Naive thymus-derived CD8-positive, alpha-beta T cell (primary cell): ENCODE measurements at places on chromosomes 3 and 15. TPM values are rescaled to one million over a fixed set of nuclear protein-coding genes. Genes with fewer than 3 reads are reported as not detected.

The GPR62 gene
- not detected for polyA plus RNA-seq

- peak; percentile 38 for DNase-seq
Observed at GRCh38 chr15:99343881-99344551, 92.7 kb downstream of the LRRC28 start.

The PRSS50 gene
- polyA plus RNA-seq: not detected

DNA sequence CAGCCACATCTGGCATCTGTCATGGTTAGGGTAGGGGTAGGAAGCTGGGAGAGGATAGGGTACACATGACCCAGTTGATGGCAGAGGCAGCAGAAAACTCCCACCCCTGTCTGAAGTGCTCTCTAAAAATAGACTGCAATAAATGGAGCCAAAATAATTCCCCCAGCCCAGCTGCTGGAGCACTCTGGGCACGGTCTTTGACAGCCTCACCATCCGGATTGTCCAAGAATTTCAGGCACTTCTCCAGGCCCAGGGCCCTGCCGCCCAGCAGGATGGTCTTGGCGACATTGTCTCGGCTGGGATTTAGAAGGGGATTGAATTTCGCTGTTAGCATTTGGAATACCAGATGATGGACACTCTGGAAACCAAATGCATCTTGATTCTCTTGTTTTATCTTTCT is 103.7 kb downstream of the IQSEC1 start:
- no peak for DNase-seq

The DNAH12 gene
- not detected for polyA plus RNA-seq

GRCh38 chr3:61673651-61674050 is 112.3 kb downstream of the PTPRG start:
- DNase-seq: no peak

- DNase-seq: no peak
Observed at GRCh38 chr3:115931581-115931980, 308.3 kb downstream of the GAP43 start.

DNA sequence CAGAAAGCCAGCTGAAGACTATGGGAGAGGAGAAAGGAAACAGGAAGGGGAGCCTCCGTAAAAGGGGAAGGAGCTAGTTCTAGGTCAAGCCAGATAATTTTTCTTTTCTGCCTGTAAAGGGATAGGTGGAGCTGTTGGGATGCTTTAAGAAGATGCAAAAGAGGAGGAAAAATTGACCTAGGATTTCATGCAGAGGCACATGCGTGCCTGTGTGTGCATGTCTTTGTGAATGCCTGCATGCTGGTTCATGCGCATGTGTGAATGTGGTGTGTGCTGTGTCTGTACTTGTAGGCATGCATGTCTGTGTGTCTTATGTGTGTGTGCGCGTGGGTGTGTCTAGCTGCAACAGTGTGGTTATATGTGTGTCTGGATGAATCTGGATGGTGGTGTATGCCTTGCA is 27.3 kb downstream of the CCDC33 start:
- DNase-seq: no peak

DNA sequence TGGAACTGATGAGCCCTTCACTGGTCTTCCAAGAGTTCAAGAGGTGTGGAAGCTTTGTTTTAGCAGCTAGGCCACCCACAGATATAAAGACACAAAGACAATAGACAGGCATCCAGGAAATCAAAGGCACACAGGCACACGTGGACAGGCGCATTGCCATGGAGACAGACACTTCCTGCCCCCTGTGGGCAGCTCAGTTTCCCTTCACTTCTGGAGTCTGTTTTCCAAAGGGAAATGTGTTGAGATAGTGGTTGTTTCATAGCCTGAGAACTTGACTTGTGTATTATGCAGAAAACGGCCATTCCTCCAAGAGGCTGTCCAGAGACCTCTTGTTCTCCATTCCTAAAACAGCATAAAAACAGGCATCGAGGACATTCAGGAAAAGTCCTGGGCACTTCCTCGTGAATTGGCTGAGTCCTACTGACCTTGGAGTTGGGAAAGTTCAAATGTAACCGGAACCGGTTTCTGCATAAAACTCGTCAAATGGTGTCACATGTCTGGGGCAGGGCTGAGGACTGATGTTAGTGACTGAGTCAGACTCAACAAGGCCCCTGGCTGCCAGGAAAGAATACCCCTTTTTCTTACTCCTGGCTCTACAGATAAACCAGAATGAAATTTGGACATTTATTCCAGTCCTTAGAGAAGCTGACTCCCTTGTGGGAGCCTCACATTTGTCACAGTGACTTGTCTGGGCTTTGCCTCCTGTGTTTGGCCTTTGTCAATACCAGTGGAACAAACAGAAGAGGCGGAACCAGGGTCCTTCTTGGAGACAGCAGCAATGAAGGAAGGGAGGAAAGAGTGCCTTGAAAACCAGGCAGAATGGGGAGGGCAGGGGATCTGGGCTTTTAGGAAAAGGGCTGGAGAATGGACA is 1.3 kb downstream of the ALPK3 start:
- DNase-seq: no peak

DNA sequence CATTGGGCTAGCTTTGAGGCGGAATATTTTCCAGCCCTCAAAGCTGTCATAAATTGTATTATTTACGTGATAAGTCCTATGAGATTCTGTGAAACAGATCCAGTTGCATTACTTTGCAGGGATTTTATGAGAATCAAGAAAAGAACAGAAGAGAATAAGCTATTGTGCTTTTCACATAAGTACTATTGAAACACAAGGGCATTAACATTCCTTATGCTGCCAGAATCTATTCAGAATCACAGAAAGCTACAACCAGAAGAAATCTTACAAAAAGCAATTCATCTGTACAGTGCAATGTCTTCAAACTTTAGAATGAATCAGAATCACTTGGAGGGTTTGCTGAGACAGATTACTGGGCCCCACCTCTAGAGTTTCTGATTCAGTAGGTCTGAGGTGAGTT is 10.6 kb upstream of the CACNA1D start:
- no peak for DNase-seq

GRCh38 chr3:190024912-190025311 is 95.8 kb downstream of the P3H2 start:
- DNase-seq: no peak

The INSYN1 gene
- not detected for polyA plus RNA-seq
